Effector CD4-positive, alpha-beta T cell (primary cell): ENCODE measurements at places on chromosomes 4 and X.

DNA sequence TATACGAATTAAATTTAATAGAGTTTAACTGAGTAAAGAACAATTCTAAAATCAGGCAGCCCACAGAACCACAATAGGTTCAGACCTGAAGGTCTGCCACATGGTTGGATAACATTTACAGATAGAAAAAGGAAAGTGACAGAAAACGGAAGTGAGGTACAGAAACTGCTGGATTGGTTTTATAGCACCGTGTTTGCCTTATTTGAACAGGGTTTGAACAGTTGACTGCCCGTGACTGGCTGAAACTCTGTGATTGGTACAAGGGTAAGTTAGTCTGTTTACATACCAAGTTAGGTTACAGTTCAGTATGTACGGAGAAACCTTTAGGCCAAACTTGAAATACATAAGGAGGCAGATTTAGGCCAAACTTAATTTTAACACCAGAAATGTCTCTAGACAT lies 64.1 kb upstream of the ATXN3L start:
- no peak for DNase-seq

GRCh38 chr4:101977076-101977475 lies 186.5 kb downstream of the BANK1 start:
- DNase-seq: no peak

DNA sequence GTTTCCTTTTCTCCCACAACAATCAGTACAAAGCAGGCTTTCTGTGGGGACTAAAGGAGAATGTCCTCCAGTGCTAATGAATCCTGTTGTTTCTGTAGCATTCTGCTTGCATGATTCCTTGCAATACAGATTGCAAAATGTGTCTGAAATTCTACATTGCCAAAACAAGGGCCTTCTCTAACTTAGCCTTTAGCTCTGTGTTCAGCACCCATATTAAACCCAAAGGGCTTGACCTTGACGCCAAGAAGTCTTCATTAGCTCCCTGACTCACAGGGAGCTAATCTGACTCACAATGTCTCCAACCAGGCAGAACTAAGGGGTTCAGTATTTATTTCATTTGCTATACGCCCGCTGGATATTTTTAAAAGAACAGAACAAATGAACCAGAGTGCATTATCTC lies 241.4 kb upstream of the CLNK start:
- DNase-seq: no peak

DNA sequence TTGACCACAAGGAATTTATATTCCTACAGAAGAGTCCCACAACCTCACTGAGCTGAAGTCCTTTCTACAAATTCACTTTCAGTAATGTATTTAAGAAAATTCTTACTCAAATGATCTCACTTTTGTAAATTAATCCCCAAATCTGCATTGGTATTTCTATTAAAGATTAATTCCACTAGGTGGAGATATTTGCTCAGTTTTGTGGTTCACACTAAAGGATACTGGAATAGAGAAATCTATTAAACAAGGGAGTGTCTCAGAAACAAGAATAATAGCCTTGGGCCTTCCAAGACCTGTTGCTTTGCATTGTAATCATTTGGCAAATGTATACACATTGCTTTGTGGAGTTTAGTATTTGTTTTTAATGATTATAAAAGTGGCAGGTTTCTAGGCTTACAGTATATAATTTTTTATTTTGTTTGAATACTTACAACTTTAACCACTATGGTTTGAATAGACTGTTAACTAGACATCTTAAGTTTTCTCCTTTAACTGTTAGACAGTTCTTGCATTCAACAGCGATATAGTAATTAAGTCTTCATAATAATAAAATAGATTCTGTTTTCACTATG lies 25.9 kb downstream of the CFAP299 start:
- no peak for DNase-seq

DNA sequence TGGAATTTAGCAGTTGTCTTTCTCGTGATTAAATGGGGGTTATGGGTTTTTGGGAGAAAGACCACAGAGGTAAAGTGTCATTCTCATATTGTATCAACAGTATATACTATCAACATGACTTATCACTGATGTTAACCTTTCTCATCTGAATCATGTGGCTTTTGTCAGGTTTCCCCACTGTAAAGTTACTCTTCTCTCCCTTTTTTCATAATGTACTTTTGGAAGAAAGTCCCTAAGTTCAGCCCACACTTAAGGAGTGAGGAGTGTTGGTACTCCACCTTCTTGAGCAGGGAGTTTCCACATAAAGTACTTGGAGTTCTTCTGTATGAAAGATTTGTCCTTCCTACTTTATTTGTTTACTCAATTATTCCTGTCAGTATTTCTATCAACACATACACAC lies 169.9 kb downstream of the ZNF330 start:
- no peak for DNase-seq

GRCh38 chr4:130576218-130576617 lies 1480.3 kb downstream of the C4orf33 start:
- DNase-seq: no peak

GRCh38 chr4:41541687-41542094 lies 3.7 kb downstream of the LIMCH1 start:
- DNase-seq: no peak

- DNase-seq: no peak
Observed at GRCh38 chr4:163587867-163588266, 93.4 kb downstream of the TMA16 start.

- DNase-seq: no peak
Observed at GRCh38 chrX:39164212-39164611, 363.0 kb downstream of the MID1IP1 start.

GRCh38 chr4:73034896-73035295 lies 34.6 kb downstream of the COX18 start:
- DNase-seq: no peak

DNA sequence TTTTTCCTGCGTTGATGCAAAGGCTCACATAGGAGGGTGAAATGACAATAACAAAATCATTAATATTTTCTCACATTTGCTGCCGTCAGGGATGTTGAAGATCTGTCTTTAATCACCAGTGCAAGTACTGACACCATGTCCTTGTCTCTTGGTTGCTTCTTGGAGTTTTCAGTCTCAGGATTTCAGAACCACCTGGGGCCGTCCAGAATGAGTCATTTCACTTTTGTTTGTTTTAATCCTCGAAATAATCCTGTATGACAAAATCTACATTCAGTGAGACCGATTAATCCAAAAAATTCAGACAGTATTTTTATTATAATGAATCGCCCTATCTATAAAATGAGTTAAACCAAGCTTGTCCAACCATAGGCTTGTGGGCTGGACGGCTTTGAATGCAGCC lies 47.2 kb downstream of the NEIL3 start:
- no peak for DNase-seq

- no peak for DNase-seq
Observed at GRCh38 chrX:103398421-103398864, 22.1 kb downstream of the BEX3 start.

- DNase-seq: no peak
Observed at GRCh38 chr4:39942507-39942906, 35.2 kb downstream of the PDS5A start.

- peak; percentile 9 for DNase-seq
Observed at GRCh38 chr4:48017108-48017571, 568 bp downstream of the NIPAL1 start.
